PC-3 (cell line): ENCODE measurements at places on chromosomes 11 and 22.

GRCh38 chr22:31400023-31400397 lies 606 bp downstream of the DRG1 start:
- H3K27ac ChIP-seq, result peak overlapping the region; percentile 39
- H3K36me3 ChIP-seq, result peaks cover 7% of the 10 kb centered on the region; the same call in 1 of the 2 replicates
- no peaks in the 10 kb centered on the region for H3K27me3 ChIP-seq
- peaks cover 5% of the 10 kb centered on the region; the same call in 1 of the 2 replicates for H3K4me1 ChIP-seq
- peak overlapping the region; percentile 83 for H3K4me3 ChIP-seq

DNA sequence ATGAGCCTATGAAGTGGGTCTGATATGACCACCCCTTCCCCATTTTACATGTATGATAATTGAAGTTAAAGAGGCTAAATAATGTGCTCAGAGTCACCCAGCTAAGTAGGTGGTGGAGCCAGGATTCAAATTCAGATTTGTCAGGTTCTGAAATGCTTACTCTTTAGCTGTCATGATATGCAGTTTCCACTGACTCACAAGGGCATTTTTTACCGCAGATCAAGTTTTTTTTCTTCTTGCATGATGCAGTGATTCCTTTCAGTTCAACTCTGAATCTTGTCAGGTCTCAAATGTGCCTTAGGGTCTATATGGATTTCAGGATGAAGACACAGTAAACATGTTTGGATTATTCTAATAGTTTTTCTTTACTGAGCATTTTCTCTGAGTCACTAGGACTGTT lies 12.6 kb upstream of the TRIM44 start:
- no peak overlapping the region for H3K4me3 ChIP-seq
- peak; percentile 54 for DNase-seq
- no peaks in the 10 kb centered on the region for H3K36me3 ChIP-seq
- no peaks in the 10 kb centered on the region for H3K4me1 ChIP-seq
- H3K27me3 ChIP-seq, result no peaks in the 10 kb centered on the region
- H3K27ac ChIP-seq, result no peak overlapping the region

DNA sequence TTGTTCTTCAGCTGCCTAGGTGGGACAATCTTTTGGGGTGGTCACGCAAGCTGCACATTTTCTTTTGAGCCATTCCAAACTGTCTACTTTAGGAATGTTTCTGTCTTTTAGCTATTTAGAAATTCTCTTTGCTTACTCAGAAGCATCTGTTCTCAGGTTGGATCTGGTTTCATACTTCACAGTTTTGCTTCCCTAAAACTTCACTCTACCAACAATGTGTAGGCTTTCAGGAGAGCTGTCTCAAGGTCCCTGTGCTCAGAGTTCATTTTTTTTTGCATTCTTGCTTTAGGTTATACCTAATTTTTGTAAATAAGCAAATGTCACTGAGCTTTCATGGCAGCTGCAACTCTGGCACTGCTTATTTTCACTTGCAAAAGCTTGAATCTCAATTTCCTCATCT lies 36.7 kb downstream of the CCDC90B start:
- no peaks in the 10 kb centered on the region for H3K36me3 ChIP-seq
- no peaks in the 10 kb centered on the region for H3K27me3 ChIP-seq
- no peak overlapping the region for H3K4me3 ChIP-seq

GRCh38 chr11:108224366-108224765 lies 1.5 kb downstream of the ATM start:
- no peak overlapping the region for H3K27ac ChIP-seq
- peak overlapping the region; percentile 83 for H3K4me3 ChIP-seq
- DNase-seq, result no peak
- peaks cover 11% of the 10 kb centered on the region; the same call in 1 of the 2 replicates for H3K36me3 ChIP-seq

DNA sequence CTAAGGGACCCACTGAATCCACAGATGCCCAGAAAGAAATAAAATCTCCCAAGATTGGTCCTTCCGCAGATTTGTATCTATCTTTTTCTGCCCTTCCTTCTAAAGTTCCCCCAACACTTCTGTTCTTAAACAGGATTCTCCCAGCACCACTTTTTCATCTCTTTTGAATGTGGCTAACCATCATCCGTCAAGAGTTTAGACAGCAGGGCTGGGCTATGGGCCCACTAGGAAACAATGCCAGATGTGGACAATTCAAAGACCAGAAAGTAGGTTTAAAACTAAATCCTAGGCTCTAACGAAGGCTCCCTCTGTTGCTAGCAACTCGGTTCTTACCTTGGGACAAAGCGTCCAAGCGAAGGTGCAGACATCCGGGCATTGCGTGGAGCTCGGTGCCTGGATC lies 100.0 kb downstream of the AMBRA1 start:
- no peaks in the 10 kb centered on the region for H3K36me3 ChIP-seq
- no peak overlapping the region for H3K27ac ChIP-seq
- H3K4me1 ChIP-seq, result no peaks in the 10 kb centered on the region

GRCh38 chr22:44554411-44554810 lies 56.4 kb upstream of the RTL6 start:
- H3K27ac ChIP-seq, result no peak overlapping the region
- no peaks in the 10 kb centered on the region for H3K27me3 ChIP-seq
- H3K4me1 ChIP-seq, result peaks cover 16% of the 10 kb centered on the region
- no peak for DNase-seq
- H3K4me3 ChIP-seq, result no peak overlapping the region

DNA sequence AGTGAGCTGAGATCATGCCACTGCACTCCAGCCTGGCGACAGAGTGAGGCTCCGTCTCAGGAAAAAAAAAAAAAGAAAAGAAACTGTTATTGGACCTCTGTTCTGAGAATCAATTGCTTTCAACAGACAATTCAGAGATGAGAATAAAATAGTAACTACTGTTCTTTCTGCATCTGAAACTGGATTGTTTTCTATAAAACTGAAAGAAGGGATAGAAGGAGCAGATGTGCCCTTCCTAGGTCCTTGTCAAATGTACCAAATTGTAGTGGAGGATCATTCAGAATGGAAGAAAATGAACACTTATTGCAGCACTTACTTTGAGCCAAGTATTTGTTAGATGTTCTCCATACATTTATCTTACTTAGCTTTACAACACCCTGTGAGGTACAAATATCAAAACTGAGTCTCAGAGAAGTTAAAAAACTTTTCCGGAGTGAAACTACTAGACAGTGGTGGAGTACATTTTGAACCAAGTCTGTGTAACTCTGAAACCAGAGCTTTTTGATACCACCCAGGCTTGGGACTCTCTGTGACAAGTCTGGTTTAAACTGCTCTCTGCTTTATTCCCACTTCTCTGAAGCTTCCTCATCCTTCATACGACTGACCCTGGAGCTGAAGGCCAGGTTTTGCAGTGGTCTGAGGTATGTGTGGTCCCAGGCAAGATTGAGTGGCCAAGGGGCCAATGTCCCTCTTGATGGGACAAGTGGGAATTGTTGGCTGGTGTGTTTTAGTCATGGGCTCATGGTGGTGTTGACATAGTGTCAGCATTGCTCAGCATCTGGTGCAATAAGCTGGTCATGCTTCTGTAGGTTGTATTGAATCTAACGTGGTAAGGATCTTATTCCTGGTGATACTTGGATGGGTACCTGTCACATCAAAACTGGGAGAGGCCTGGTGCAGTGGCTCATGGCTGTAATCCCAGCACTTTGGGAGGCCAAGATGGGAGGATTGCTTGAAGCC lies 48.2 kb upstream of the CCDC134 start:
- no peaks in the 10 kb centered on the region for H3K27me3 ChIP-seq
- no peak overlapping the region for H3K27ac ChIP-seq
- no peak overlapping the region for H3K4me3 ChIP-seq
- peak; percentile 4 for DNase-seq
- no peaks in the 10 kb centered on the region for H3K36me3 ChIP-seq
- H3K4me1 ChIP-seq, result no peaks in the 10 kb centered on the region

- DNase-seq, result no peak
- no peaks in the 10 kb centered on the region for H3K27me3 ChIP-seq
- peaks cover 9% of the 10 kb centered on the region for H3K4me1 ChIP-seq
- no peak overlapping the region for H3K27ac ChIP-seq
- no peak overlapping the region for H3K4me3 ChIP-seq
- no peaks in the 10 kb centered on the region for H3K36me3 ChIP-seq
These were observed 54.0 kb downstream of the AHNAK start for GRCh38 chr11:62492586-62492985.

DNA sequence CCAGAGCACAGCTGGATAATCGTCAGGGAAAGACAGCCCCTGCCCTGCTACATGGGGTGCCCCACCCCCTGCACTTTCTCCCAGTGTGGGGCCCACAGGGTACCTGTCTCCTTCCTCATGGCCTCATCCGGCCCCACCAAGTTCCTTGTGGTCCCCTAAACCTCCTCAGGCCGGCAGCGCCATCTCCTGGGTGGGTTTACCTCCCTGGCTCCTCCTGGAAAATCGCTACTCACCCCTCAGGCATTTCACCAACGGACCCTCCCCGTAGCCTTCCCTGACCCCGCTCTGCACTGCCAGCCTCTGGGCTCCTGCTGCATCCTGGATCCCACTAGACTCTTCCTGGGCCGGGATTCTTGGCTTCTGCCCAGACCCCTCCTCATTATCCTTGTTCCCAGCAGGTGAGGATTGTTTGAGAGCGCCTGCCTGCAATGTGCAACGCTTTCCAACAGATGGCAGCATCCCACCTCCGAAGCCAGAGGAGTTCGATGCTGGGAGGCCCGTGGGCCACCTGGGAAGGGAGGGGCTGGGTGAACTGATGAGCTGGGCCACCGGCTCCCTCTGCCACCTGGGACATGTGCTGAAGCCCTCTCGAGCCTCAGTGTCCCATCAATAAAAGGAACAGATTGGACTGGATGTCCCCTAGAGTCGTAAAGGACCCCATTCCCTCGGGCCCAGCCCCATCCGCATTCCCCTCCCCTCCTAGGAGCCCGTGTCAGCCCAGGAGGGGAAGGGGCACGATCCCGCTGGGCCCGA lies 44.2 kb upstream of the TTLL12 start:
- no peaks in the 10 kb centered on the region for H3K36me3 ChIP-seq
- no peak overlapping the region for H3K27ac ChIP-seq
- no peak overlapping the region for H3K4me3 ChIP-seq

DNA sequence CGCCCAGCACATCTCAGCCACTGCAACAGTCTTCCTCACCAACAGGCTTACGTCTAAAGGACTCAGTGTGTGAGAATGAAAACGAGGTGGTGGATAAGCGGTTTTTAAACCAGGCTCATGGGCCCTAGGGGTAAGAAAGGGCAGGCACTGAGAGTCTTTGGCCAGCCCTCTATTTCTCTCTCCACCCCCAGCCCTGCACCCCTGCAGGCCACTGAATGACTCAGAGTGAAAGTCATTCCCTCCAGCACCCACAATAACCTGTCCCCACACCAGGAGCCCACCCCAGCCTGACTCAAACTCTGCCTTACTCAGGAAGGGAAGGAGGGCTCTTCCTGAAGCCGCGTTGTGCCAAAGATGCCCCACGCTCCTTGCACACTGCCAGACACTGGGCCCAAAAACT lies 72.0 kb downstream of the LARGE1 start:
- H3K27ac ChIP-seq, result no peak overlapping the region
- no peaks in the 10 kb centered on the region for H3K4me1 ChIP-seq
- H3K36me3 ChIP-seq, result no peaks in the 10 kb centered on the region

DNA sequence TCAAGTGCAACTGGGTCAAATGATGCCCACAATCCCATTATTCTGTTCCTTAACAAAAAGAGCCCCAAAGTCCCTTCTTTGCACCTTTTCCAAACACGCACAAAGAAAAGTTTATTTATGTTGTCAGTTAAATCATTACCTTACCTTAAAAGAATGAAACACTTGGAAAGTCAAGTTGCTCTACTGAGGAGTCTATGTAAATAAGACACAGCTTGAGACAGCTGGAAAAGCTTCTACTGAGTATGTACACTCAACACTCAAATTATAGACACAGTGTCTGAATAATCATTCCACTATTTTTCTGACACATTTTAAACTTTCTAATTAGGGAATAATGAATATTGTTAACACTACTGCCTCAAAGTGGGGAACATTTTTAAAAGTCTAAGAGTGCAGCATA lies 21.6 kb upstream of the PHLDA2 start:
- H3K4me1 ChIP-seq, result peaks cover 11% of the 10 kb centered on the region
- no peak overlapping the region for H3K27ac ChIP-seq
- no peak for DNase-seq

GRCh38 chr11:113270080-113270479 lies 44.3 kb upstream of the TTC12 start:
- H3K4me1 ChIP-seq, result no peaks in the 10 kb centered on the region
- H3K27me3 ChIP-seq, result peaks cover 20% of the 10 kb centered on the region
- H3K27ac ChIP-seq, result no peak overlapping the region
- H3K4me3 ChIP-seq, result no peak overlapping the region
- no peak for DNase-seq

- no peak overlapping the region for H3K27ac ChIP-seq
- no peak for DNase-seq
- H3K36me3 ChIP-seq, result peaks cover 8% of the 10 kb centered on the region; the same call in 1 of the 2 replicates
- H3K4me1 ChIP-seq, result no peaks in the 10 kb centered on the region
These were observed 38.0 kb upstream of the PDE2A start for GRCh38 chr11:72712168-72712751.

- H3K27me3 ChIP-seq, result no peaks in the 10 kb centered on the region
- no peak for DNase-seq
- peaks cover 25% of the 10 kb centered on the region for H3K4me1 ChIP-seq
- no peak overlapping the region for H3K27ac ChIP-seq
- H3K4me3 ChIP-seq, result no peak overlapping the region
- H3K36me3 ChIP-seq, result no peaks in the 10 kb centered on the region
These were observed 412.5 kb upstream of the DDI1 start for GRCh38 chr11:103623933-103624332.

GRCh38 chr11:12089473-12089872 lies 20.9 kb upstream of the MICAL2 start:
- peak; percentile 58 for DNase-seq
- no peaks in the 10 kb centered on the region for H3K36me3 ChIP-seq
- peak overlapping the region; percentile 99 for H3K27ac ChIP-seq
- no peaks in the 10 kb centered on the region for H3K27me3 ChIP-seq
- H3K4me1 ChIP-seq, result peaks cover 72% of the 10 kb centered on the region

- no peaks in the 10 kb centered on the region for H3K4me1 ChIP-seq
- DNase-seq, result no peak
- no peak overlapping the region for H3K4me3 ChIP-seq
These were observed 14.1 kb downstream of the DEAF1 start for GRCh38 chr11:680970-681369.

- H3K27me3 ChIP-seq, result no peaks in the 10 kb centered on the region
- no peak overlapping the region for H3K4me3 ChIP-seq
- no peak overlapping the region for H3K27ac ChIP-seq
- no peak for DNase-seq
- H3K36me3 ChIP-seq, result no peaks in the 10 kb centered on the region
- peaks cover 25% of the 10 kb centered on the region for H3K4me1 ChIP-seq
These were observed 7.9 kb downstream of the SIDT2 start for GRCh38 chr11:117186431-117186761.

- no peak overlapping the region for H3K27ac ChIP-seq
- no peak overlapping the region for H3K4me3 ChIP-seq
- H3K36me3 ChIP-seq, result no peaks in the 10 kb centered on the region
- H3K4me1 ChIP-seq, result no peaks in the 10 kb centered on the region
- DNase-seq, result no peak
These were observed 30.9 kb downstream of the ZFTA start for GRCh38 chr11:63737718-63738117.

GRCh38 chr11:110835106-110835505 lies 122.9 kb upstream of the ARHGAP20 start:
- H3K4me3 ChIP-seq, result no peak overlapping the region
- H3K27ac ChIP-seq, result no peak overlapping the region
- no peaks in the 10 kb centered on the region for H3K4me1 ChIP-seq
- no peak for DNase-seq
- H3K27me3 ChIP-seq, result peaks cover 16% of the 10 kb centered on the region; the same call in 1 of the 2 replicates
- H3K36me3 ChIP-seq, result no peaks in the 10 kb centered on the region
